ENCODE measurements at places on chromosomes 5 and 9. TPM values are rescaled to one million over a fixed set of nuclear protein-coding genes. Genes with fewer than 3 reads are reported as not detected.

Gene BHMT2
- 63.4 TPM for total RNA-seq

GRCh38 chr9:137606005-137606621 is 627 bp downstream of the ARRDC1 start:
- peak overlapping the region; percentile 89 for H3K27ac ChIP-seq
- H3K4me1 ChIP-seq, result peaks cover 15% of the 10 kb centered on the region
- DNase-seq, result no peak

GRCh38 chr9:98658951-98659351 is 49.8 kb downstream of the GABBR2 start:
- no peaks in the 10 kb centered on the region for H3K4me1 ChIP-seq
- no peak overlapping the region for H3K4me3 ChIP-seq
- DNase-seq, result no peak
- no peaks in the 10 kb centered on the region for H3K27me3 ChIP-seq
- no peak overlapping the region for H3K27ac ChIP-seq

- H3K36me3 ChIP-seq, result no peaks in the 10 kb centered on the region
- H3K4me1 ChIP-seq, result no peaks in the 10 kb centered on the region
- H3K27ac ChIP-seq, result no peak overlapping the region
- DNase-seq, result no peak
- no peaks in the 10 kb centered on the region for H3K27me3 ChIP-seq
- no peak overlapping the region for H3K4me3 ChIP-seq
Measured at GRCh38 chr5:176996780-176997179, 9.8 kb downstream of the UIMC1 start.

- H3K27me3 ChIP-seq, result no peaks in the 10 kb centered on the region
- no peaks in the 10 kb centered on the region for H3K4me1 ChIP-seq
- no peak overlapping the region for H3K27ac ChIP-seq
- no peak overlapping the region for H3K4me3 ChIP-seq
- DNase-seq, result no peak
- no peaks in the 10 kb centered on the region for H3K36me3 ChIP-seq
Measured at GRCh38 chr9:28624771-28625170, 1051.5 kb upstream of the C9orf72 start.

Data from tibial nerve (tissue), 4 donors.